D341Med (cell line): ENCODE measurements at places on chromosomes 3 and 15.

DNA sequence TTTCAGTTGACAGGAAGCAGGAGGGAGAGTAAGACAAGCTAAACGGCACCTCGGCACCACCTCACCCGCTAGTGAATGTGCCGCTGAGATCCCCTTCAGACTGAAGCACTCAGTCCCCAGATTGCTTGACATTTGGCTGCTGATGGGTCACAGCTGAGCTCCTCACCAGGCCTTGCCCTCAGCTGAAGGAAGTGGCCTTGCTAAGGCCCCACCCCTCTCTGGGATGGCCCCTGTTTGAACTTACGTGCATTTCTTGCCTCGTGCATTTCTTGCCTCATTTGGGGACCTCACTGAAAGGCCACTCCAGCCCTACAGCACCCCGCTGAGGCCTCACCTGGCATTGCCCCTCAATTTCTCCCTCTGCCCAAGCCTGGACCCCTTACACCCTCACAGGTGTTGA is 39.8 kb downstream of the EOGT start:
- DNase-seq = no peak

DNA sequence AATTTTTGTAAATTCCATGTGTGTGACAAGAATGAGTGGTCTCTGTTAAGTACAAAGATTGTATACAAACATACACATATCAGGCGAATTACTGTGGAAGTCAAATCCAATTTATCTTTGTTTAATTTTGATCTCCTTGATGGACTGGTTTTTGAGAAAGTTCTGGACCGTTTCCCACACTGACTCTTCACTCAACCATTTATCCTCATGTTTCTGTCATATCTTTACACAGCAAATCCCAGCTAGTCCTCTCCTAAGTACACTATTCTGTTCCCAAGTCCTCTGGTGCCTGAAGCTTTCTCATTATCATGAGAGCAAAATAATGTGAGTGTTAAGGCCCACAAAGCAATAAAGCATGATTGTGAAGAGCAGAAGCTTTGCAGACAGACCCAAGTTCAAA is 189.9 kb downstream of the WNT5A start:
- no peak for DNase-seq

- DNase-seq = no peak
These were observed 580 bp upstream of the RUBCN start for GRCh38 chr3:197737319-197737649.

DNA sequence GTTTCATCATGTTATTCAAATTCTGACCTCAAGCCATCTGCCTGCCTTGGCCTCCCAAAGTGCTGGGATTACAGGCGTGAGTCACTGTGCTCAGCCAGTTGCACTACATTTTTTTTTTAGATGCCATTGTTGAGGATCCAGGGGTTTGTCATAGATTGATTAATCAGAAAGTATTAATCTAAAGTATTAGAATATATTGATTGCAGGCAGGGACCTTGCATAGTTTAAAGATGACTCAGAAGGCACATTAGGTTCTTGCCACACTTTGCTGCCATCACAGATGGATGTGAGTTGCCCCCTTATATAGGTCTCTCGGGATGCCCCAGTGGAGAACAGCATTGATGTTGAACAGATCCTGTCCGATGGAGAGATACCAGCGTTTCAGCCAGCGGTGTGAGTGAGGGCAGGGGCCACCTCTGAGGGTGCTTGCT is 41.1 kb downstream of the IGF1R start:
- DNase-seq = no peak

- DNase-seq = no peak
These were observed 105.5 kb downstream of the RYK start for GRCh38 chr3:134145183-134145582.

- no peak for DNase-seq
These were observed 674.7 kb downstream of the MECOM start for GRCh38 chr3:168988853-168989252.

GRCh38 chr15:73799466-73799865 is 46.3 kb upstream of the INSYN1 start:
- no peak for DNase-seq

DNA sequence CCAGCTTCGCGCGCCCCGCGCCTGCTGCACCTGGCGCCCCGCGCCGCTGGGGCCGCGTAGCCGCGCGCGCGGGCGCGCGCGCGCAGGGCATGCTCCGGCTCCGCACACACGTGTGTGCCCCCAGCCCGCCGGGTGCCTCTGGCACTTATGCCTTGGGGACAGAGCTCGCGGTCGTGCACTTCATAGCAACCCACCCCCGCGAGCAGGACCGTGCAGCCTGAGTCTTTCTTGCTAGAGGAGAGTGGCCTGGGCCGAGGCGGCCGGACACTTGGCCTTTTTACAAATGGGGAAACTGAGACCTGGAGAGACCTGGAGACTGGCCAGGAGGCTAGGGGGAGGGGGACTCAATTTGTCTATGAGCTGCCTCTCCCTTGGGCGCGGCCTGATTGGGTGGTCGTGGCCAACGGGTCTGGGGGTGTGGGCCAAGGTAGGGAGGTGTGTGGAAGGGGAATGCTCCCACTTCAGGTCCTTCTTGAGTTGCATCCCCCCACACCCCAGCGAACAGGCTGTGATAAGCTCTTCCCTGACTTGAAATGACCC is 562 bp downstream of the NBEAL2 start:
- DNase-seq = peak; percentile 80

GRCh38 chr3:18809640-18810305 is 338.5 kb upstream of the KCNH8 start:
- no peak for DNase-seq

GRCh38 chr15:92930776-92931175 is 30.7 kb downstream of the CHD2 start:
- DNase-seq = no peak

DNA sequence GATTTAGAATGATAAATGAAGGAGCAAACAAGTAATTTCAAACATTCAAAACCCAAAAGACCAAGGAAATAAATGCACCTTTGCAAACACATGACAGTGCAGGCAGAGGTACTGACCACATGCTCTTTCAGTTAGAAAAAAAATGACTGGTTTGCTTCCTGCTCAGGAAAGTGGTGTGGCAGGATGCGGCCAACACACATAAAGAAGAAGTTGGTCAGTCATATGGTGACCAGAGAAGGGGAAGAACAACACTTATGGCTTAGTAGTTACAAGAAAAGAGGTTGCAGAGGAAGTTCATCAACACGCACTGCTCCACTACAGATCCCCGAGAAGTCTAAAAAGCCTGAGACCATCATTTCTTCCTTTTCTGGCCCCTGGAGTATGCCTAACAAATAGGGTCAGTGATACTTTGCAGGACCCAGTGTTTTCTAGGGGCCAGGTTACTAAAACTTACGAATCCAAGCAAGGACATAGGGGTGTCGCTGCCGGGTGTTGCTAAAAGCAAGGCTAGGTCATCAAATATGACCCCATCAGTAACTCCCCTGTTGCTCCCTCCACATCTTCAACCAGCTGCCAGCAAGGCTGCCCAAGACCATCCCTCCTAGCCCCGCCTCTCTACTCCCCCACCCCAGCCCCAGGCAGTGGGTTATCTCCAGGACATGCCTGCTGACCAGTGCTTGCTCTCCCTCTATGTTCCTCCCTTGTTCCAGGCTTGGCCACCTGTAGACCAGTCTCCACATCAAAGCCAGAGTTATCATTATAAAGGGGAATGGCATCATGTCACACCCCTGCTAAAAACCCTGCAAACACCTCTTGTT is 11.2 kb downstream of the ATP8B4 start:
- no peak for DNase-seq

- DNase-seq = no peak
These were observed 8.2 kb downstream of the CHST14 start for GRCh38 chr15:40479024-40479423.

- DNase-seq = no peak
These were observed 72.8 kb downstream of the FNDC3B start for GRCh38 chr3:172112078-172112733.

DNA sequence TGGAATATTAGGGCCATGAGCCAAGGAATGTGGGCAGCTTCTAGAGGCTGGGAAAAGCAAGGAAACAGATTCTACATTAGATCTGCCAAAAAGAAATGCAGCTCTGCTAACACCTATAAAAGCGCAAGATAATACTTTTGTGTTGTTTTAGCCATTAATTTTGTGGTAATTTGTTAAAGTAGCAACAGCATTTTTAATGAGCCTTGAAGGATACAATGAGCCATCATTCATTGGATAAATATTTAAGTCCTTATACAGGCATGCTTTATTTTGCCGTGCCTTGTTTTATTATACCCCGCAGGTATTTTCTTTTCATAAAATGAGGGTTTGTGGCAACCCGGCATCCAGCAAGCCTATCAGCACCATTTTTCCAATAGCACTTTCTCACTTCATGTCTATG is 15.0 kb downstream of the ARL14 start:
- no peak for DNase-seq

GRCh38 chr3:12560505-12561190 is 3.8 kb downstream of the MKRN2 start:
- DNase-seq = no peak

DNA sequence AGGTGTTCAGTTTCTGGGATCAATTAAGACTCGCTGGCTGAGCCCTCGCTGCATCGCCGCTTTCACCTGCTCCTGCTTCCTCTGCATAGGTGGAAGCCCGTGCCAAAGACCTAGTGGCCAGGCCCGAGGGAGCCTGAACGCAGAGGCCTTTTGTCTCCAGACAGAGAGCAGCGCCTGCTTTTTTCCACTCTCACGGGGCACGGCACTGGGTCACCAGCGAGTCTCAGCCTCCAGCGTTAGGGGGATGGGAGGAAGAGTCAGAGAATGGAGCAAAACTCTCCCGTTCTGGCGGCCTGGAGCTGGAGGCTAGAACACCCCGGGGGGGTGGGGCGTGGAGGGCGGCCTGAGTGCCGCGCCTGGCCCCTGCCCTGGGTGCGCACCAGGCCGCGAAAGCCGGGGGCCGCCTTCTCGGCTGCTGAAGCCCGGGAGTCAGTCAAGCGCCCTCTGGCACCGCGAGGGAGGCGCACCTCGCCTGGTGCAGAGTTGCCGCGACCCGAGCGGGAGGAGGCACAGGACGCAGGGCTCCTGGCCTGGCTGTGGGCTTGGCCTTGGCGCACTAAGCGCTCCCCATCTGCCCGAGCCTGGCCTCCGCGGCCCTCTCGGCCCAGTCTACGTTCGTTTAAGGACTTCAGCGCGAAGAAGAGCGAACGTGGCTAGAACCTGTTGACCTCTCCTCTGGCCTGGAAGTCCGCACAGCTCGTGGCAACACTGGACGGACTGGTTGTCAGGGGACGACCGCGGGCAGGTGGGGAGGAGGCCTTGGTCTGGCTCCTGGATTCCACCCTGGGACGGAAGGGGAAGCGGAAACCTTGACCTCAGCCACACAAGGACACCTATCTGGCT is 21.5 kb downstream of the NR2F2 start:
- peak; percentile 22 for DNase-seq

DNA sequence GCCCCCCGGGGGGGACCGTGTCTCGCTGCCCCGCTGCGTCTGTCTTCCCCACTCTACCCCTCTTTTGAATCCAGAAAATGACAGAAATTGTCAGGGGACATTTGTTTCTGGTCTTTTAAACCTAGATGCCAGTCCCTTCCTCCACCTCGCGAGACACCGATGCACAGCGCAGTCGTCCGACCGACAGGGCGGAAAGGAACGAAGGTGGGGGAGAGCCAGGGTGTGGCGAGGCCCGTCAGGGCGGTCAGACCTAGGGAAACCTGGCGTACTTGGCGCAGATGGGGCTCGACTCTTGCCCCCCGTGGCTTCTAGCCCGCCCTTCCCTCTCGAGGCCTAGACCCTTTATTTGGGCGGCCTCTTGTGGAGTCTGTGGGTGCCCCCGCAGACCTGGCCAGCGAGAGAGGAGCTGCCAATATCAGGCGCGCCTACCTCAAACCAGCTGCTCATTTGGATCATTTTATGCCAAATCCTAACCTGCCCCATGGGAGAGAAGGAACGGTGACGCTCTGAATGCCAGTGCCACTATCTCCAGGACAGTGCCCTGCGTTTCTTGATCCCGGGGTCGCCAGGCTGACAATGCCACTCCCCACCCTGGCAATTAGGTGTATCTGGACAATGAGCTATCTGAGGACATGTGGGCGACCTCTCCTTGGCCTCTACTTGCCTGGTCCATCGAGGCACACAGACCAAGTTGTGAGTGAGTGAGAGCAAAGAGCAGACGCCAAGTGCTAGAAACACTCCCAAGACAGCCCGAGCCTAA is 500 bp upstream of the RAB6B start:
- DNase-seq = peak; percentile 42

- no peak for DNase-seq
These were observed 107.0 kb downstream of the GREM1 start for GRCh38 chr15:32824777-32825176.

DNA sequence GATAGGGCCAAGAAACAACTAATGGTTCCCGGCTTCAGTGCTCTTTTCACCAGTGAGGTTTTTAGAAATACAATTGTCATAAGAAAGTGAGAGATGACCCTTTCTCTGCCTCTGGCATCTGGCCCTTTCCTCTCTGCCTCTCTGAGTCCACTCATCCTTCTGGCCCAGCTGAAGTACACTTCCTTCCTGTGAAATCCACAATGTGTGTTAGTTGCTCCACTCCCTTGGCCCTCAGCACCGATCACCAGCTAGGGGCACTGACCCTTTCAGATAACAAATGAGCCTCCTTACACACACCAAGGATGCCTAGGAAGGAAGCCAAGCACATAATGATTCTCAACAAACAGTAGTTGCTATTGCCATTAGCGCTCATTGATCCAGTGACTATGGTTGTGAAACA is 2.9 kb upstream of the CAV3 start:
- DNase-seq = no peak

GRCh38 chr3:128706086-128706615 is 19.8 kb upstream of the RAB7A start:
- DNase-seq = no peak

DNA sequence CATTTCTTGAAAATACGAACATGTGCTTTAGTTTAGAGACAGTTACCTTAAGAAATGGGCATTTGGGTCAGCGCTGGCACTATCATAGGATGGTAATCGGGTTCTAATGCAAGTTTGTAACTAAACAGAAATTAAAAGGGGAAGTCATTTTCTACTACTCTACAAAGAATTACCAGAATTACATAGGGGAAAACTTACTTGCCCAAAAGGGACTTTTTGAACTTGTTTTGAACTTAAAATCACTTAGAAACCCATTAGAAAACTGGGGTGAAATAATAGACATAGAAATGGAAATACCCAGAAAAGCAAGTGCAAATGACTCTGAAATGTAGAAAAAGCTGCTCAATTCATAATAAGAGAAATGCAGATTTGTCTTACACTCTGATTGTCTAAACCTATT is 44.9 kb downstream of the SPATA16 start:
- DNase-seq = no peak
